Stimulated activated CD8-positive, alpha-beta memory T cell treated with anti-CD3 and anti-CD28 coated beads, Interleukin-7, amount 100 ng/mL, for 24 hours (primary cell): ENCODE measurements at places on chromosomes 3 and 15.

- DNase-seq, result peak; percentile 29
Measured at GRCh38 chr15:66603301-66604179, 37.7 kb upstream of the LCTL start.

DNA sequence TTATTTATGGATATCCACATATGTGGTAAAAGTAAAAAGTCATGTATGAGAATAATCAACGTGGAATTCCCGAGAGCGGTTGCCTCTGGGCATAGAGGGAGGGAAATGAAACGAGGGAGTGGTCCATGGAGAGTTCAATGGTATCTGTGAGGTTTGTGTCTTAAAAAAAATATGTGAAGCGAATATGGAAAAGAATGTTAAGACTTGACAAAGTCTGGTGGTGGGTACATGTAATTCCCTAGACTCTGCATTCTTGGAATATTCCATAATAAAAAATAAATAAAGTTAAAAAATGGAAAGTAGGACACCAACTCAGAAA, 28.4 kb downstream of the FAM43A start:
- no peak for DNase-seq

GRCh38 chr3:61841111-61841845, 279.9 kb downstream of the PTPRG start:
- no peak for DNase-seq

DNA sequence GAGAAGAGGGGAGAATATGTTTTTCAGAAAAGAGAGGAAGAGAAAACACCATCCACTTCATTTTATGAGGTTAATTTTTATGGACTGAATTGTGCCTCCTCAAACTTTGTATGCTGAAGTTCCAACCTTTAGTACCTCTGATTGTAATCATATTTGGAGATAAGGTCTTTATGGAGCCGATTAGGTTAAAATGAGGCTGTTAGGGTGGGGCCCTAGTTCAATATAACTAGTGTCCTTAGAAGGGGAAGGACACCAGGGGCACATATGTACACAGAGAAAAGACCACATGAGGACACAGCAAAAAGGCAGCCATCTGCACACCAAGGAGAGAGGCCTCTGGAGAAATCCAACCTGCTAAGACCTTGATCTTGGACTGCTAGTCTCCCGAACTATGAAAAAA, 38.9 kb upstream of the TCF12 start:
- no peak for DNase-seq

GRCh38 chr3:122998856-122999255, 28.7 kb downstream of the SEMA5B start:
- no peak for DNase-seq

- no peak for DNase-seq
Measured at GRCh38 chr3:185549651-185550111, 2.7 kb downstream of the LIPH start.

GRCh38 chr3:12235691-12236090, 53.2 kb upstream of the PPARG start:
- DNase-seq, result no peak

DNA sequence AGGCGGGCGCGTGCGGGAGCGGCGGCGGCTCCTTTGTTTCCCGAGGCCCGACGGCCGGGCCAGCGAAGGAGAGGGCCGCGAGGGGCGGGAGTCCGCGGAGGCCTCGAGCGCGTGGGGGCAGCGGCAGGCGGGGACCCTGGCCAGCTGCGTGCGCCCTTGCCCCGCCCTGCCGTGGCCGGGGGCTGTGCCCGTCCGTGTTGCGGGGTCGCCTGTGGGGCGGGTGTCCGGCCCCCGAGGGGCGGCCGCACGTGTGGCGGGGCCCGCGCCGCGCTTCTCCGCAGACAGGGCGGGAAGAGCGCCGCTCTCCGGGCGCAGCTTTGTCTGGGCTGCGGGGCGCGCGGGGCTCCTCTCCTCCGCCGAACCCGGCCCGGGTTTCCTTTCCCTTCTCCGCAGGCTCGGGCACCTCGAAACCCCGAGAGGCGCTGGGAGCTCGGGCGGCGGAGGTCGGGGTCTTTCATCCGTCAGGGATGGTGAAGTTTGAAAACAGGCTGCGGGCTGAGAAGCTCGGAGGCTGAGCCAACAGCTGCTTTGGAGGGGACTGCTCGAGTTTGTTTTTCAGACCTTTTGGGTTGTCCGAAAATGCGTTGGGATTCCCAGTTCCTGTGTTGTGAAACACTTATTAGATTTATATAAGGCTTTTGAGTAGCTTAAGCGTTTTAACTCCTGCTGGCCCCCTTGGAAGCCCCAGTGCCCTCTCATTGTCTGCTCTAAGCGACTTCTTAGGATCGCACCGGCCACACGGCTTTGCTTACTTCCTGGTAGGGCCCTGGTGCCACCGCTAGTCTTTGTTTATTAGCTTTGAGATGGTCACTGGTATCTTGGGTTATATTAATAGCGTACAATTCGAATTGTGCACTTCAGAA, 817 bp downstream of the USP3 start:
- no peak for DNase-seq

DNA sequence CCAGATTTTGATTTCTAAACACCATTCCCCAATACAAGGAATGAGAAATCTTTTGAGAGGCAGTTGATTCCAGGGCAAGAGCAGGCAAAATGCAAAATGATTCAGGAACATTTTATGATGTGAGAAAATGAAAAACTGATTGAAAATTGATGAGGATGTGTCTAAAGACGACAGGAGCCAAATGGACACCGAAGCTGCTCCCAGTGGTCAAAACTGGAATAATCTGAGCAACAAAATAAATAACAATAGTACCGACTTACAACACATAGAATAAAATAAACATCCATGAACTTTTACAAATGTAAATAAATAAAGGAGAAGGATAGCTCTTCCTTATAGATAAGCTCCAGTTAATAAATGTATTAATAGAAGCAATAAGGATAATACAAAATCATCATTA, 186.8 kb downstream of the OCA2 start:
- no peak for DNase-seq

DNA sequence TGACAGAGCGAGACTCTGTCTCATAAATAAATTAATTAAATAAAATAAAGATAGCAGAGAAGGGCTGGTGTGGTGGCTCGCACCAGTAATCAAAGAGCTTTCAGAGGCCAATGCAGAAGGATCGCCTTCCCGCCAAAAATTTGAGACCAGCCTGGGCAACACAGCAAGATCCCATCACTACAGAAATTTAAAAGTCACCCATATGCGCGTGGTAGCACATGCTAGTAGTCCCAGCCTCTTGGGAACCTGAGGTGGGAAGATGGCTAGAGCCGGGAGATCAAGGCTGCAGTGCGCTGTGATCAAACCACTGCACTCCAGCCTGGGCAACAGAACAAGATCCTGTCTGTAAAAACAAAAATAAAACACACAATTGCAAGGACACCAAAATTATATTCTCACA, 9.6 kb downstream of the SMARCC1 start:
- no peak for DNase-seq

GRCh38 chr15:25850154-25851111, 12.7 kb downstream of the ATP10A start:
- no peak for DNase-seq

DNA sequence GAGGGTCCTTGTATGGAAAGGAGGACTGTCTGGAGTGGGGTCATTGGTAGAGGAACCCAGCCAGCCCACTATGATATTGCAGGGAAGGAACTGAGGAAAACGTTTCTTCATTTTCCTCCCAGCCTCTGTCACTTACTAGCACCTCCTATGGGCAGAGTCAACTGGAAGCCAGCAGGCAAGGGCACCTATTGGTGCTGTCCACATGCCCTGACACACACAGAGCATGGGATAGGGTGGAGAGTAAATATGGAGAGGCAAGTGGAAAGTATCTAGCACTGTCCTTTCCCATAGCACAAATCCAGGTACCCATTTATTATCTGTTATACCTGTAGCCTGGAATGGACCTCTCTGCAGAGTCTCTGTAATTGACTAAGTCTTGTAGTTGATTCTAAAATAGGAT, 285.6 kb downstream of the WDR72 start:
- DNase-seq, result no peak

GRCh38 chr15:62187910-62188309, 22.8 kb upstream of the C2CD4B start:
- DNase-seq, result no peak

DNA sequence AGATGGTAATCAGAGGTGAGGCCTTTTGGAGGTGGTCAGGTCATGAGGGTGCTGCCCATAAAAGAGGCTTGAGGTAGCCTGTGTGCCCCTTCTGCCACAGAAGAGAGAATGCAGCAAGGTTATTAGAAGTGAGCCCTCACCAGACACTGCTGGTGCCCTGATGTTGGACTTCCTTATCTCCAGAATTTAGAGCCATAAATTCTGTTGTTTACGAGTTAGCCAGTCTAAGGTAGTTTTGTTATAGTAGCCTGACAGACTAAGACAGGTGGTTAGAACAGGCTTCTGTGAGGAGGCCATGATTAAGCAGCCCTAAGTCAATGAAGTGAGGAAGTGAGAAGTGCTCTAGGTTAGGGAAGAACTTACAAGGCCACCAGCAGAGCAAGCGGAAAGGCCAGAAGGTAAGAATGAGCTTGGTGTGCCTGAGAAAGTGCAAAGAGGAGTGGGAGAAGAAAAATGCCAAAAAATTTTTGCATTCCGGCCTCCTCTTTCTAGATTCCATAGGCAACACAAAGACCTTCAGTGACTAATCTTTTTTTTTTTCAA, 44.2 kb upstream of the STT3B start:
- DNase-seq, result no peak

GRCh38 chr3:110016235-110016815, 679.0 kb upstream of the DPPA4 start:
- no peak for DNase-seq

- DNase-seq, result no peak
Measured at GRCh38 chr15:33959844-33960548, 8.3 kb upstream of the CHRM5 start.

DNA sequence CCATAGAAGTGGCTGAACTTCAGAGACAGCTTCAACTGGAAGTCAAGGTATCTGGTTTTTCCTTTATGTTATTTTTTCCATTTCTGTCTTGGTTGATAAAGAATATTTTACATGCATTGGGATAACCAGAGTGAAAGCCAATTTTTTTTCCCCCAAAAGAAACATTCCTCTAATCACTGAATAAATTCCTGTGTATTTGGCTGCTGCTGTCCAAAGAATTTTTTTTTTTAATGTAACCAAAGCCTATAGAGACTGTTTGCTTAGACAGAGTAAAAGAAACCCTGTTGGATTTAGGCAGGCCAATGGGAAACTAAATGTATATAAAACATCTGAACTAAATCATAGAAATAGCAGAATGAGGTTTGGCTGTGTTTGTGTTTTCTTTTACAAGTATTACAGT, 75.2 kb downstream of the CGNL1 start:
- no peak for DNase-seq

DNA sequence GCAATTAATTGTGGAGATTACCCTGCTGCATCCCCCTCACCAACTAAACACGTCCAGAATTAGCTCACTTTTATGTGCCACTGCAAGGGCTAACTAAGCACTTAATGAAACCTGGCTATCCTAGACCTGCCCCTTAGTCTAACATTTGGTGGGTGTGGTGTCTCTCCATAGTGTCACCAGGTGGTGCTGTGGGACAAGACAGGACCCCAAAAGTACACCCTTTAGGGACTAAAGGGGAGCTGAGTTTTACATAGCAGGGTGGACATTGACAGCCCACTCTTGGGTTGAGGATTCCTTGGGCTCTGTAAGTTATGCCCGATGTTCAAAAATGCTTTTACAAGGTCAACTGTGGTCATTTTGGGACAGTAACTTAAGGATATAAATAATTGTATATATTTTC, 5.7 kb downstream of the DUT start:
- no peak for DNase-seq

DNA sequence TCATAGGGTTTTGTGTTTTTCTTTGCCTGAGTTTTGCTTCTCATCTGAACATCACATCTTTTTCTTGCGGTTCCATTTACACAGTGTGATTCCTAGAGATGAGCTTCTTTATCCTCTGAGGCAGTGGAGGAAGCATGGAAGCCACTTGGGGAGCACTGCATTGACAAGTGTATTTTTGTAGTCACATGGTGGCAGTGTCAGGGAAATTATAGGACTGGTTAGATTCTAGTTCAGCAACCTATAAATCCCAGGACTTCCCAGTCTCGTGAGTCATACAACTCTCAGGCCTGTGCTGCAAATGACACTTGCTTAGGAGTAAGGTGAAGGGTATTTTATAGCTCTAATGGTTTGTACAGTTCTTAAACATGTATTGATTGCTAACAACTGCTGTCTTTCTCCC, 58.4 kb downstream of the RBM6 start:
- DNase-seq, result no peak
